Endodermal cell (in vitro differentiated cells): ENCODE measurements at places on chromosomes 12 and 14.

- H3K27me3 ChIP-seq = no peaks in the 10 kb centered on the region
- DNase-seq = no peak
- H3K36me3 ChIP-seq = no peaks in the 10 kb centered on the region
- H3K4me3 ChIP-seq = no peak within 1 kb of the TSS
- no peaks in the 10 kb centered on the region for H3K4me1 ChIP-seq
- H3K27ac ChIP-seq = no peak within 1 kb of the TSS
These were observed at the start of gene OVCH1 for GRCh38 chr12:29497588-29497987. TSS of gene OVCH1 (minus strand) at chr12:29497686. CDS start at chr12:29497686, 0 bp downstream.

DNA sequence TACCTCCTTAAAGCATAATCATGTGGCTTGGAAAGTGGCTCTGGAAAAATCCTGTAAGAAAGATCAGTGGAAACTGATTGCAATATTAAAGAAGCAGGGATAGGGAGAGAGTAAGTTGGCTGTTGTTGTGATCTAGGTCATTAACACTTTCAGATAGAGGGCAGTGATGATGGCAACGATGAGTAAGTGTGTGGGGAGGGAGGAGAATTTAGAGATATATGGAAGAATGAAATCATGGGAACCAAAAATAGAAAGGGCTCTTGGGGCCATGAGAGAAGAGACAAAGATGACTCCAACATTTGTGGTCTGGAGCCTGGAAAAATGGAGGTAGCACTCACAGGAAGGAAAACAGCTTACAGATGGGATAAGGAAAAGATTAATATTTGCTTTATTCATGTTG is 23.3 kb downstream of the SNRPF start:
- no peaks in the 10 kb centered on the region for H3K36me3 ChIP-seq
- H3K27ac ChIP-seq = no peak overlapping the region
- H3K27me3 ChIP-seq = no peaks in the 10 kb centered on the region
- H3K4me3 ChIP-seq = no peak overlapping the region

- peaks cover 4% of the 10 kb centered on the region for H3K36me3 ChIP-seq
- H3K4me1 ChIP-seq = no peaks in the 10 kb centered on the region
- no peak overlapping the region for H3K4me3 ChIP-seq
- DNase-seq = no peak
These were observed 291.5 kb downstream of the FUT8 start for GRCh38 chr14:65703996-65704395.

- no peak for DNase-seq
- no peaks in the 10 kb centered on the region for H3K4me1 ChIP-seq
These were observed 456.6 kb downstream of the VRK1 start for GRCh38 chr14:97253756-97254155.

- no peak within 1 kb of the TSS for H3K27ac ChIP-seq
- no peaks in the 10 kb centered on the region for H3K4me1 ChIP-seq
- no peak within 1 kb of the TSS for H3K4me3 ChIP-seq
- no peak for DNase-seq
- no peaks in the 10 kb centered on the region for H3K27me3 ChIP-seq
These were observed at the start of gene HIGD1C for GRCh38 chr12:50952510-50952909. TSS of gene HIGD1C (plus strand) at chr12:50952544. CDS start at chr12:50953999, 1,455 bp downstream.
